ENCODE measurements at places on chromosomes 4 and X. TPM values are rescaled to one million over a fixed set of nuclear protein-coding genes. Genes with fewer than 3 reads are reported as not detected.

DNA sequence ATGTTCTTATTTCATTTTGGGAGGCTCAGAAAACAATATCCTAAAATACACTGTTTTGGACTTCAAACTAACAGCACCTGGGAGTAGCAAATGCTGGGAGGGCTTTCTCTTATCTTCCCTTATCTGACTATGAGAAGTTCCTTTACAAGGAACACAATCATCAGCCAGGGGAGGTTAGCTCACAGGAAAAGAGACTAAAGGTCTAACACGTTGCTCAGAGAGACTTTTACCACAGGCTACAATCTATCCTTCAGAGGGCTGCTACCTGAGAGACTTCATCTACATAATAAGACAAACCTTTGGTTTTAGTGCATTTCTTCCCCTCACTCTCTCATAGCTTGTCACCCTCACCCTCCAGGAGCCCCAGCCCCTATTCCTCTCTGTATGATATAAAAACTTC, 35.8 kb downstream of the MEPE start:
- no peaks in the 10 kb centered on the region for H3K27me3 ChIP-seq
- DNase-seq: no peak
- H3K27ac ChIP-seq: no peak overlapping the region
- H3K4me3 ChIP-seq: no peak overlapping the region
- no peaks in the 10 kb centered on the region for H3K36me3 ChIP-seq
- peaks cover 28% of the 10 kb centered on the region for H3K4me1 ChIP-seq

Gene SPCS3
- 56.2 TPM for total RNA-seq

Gene SPANXA1
- not detected for total RNA-seq

GRCh38 chrX:100685997-100686305, 42.0 kb downstream of the SRPX2 start:
- no peaks in the 10 kb centered on the region for H3K27me3 ChIP-seq
- DNase-seq: no peak
- H3K4me3 ChIP-seq: no peak overlapping the region
- H3K27ac ChIP-seq: no peak overlapping the region
- H3K4me1 ChIP-seq: no peaks in the 10 kb centered on the region

GRCh38 chr4:2226261-2226660, 15.7 kb downstream of the HAUS3 start:
- H3K36me3 ChIP-seq: no peaks in the 10 kb centered on the region
- no peak overlapping the region for H3K4me3 ChIP-seq
- H3K4me1 ChIP-seq: no peaks in the 10 kb centered on the region
- no peaks in the 10 kb centered on the region for H3K27me3 ChIP-seq
- DNase-seq: no peak
- H3K27ac ChIP-seq: no peak overlapping the region

Gene PAGE4
- total RNA-seq: 22.4 TPM

GRCh38 chr4:91089178-91089577, 962.0 kb downstream of the CCSER1 start:
- H3K4me3 ChIP-seq: no peak overlapping the region
- no peaks in the 10 kb centered on the region for H3K4me1 ChIP-seq
- H3K36me3 ChIP-seq: no peaks in the 10 kb centered on the region
- peak overlapping the region; percentile 48 for H3K27ac ChIP-seq
- no peak for DNase-seq
- no peaks in the 10 kb centered on the region for H3K27me3 ChIP-seq

- no peaks in the 10 kb centered on the region for H3K4me1 ChIP-seq
- no peaks in the 10 kb centered on the region for H3K36me3 ChIP-seq
- H3K27me3 ChIP-seq: no peaks in the 10 kb centered on the region
- no peak for DNase-seq
- no peak overlapping the region for H3K4me3 ChIP-seq
These were observed 21.2 kb downstream of the USP53 start for GRCh38 chr4:119233750-119234149.

Gene GAGE2A
- not detected for total RNA-seq

DNA sequence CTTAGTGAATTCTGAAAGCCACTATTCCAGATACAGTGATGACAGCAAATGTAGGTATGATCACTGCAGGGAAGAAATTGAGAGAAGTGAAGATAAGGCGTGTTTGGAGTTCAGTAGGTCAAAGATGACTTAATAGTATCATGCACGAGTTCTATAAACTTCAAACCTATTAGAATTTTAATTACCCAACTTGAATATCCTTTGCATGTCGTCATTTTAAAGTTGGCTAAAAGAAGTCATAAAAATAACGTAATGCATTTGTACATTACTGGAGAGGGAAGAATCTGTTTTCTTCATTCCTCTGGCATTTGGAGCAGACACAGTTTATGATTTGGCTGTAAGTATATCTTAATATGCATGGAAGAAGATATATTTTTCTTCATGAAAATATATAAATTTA, 68.6 kb upstream of the MXRA5 start:
- no peaks in the 10 kb centered on the region for H3K36me3 ChIP-seq
- no peak for DNase-seq
- no peak overlapping the region for H3K4me3 ChIP-seq
- H3K27ac ChIP-seq: no peak overlapping the region
- no peaks in the 10 kb centered on the region for H3K4me1 ChIP-seq
- no peaks in the 10 kb centered on the region for H3K27me3 ChIP-seq

Gene FAAH2
- 7.8 TPM for total RNA-seq

GRCh38 chr4:53752124-53752523, 160.8 kb upstream of the LNX1 start:
- no peaks in the 10 kb centered on the region for H3K27me3 ChIP-seq
- H3K4me1 ChIP-seq: no peaks in the 10 kb centered on the region
- no peak for DNase-seq
- no peak overlapping the region for H3K4me3 ChIP-seq

DNA sequence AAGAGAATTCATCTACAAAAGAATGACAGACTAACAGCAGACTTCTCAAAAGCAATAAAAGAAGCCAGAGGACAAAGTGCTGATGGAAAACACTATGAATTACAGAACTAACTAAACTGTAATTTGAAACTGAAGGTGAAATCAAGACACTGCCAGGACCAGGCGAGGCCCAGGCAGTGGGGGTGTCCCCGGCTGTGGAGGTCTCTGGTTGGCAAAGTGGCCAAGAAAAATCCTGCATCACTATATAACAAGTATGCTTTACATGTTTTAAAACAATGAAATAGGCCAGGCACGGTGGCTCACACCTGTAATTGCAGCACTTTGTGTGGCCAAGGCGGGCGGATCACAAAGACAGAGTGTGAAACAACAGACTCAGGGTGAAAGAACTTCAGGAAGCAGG, 32.9 kb downstream of the CHM start:
- peaks cover 10% of the 10 kb centered on the region for H3K4me1 ChIP-seq
- no peaks in the 10 kb centered on the region for H3K36me3 ChIP-seq
- H3K27ac ChIP-seq: no peak overlapping the region
- H3K27me3 ChIP-seq: no peaks in the 10 kb centered on the region
- no peak overlapping the region for H3K4me3 ChIP-seq

Gene MTMR8
- total RNA-seq: 2.8 TPM

GRCh38 chrX:8960957-8961468, 72.9 kb downstream of the FAM9B start:
- no peak overlapping the region for H3K4me3 ChIP-seq
- H3K36me3 ChIP-seq: no peaks in the 10 kb centered on the region
- H3K4me1 ChIP-seq: peaks cover 5% of the 10 kb centered on the region

- H3K4me1 ChIP-seq: no peaks in the 10 kb centered on the region
- no peaks in the 10 kb centered on the region for H3K36me3 ChIP-seq
- H3K27me3 ChIP-seq: no peaks in the 10 kb centered on the region
- no peak overlapping the region for H3K4me3 ChIP-seq
These were observed 90.0 kb downstream of the MAGEE1 start for GRCh38 chrX:76517544-76517943.

DNA sequence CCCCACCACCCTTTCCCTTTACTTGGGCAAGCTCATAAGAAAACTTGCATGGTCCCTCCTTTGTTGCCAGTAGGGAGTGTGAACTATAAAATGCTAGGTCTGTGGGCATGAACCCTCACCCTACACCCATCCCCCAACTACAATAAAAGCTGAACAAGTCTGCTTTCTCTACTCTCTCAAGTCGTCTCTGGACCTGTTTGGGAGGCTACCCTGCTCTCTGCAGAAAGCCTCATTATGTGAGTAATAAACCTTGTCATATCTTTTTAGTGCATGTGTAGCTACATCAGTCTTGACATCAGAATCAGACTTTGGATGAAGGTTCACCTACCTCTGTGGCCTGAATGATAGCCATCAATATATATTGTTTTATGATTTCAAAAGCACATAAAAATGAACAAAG, 155.4 kb upstream of the FAM241A start:
- H3K27me3 ChIP-seq: no peaks in the 10 kb centered on the region
- no peaks in the 10 kb centered on the region for H3K4me1 ChIP-seq

- peaks cover 24% of the 10 kb centered on the region for H3K4me1 ChIP-seq
- H3K4me3 ChIP-seq: no peak overlapping the region
- no peaks in the 10 kb centered on the region for H3K27me3 ChIP-seq
- H3K27ac ChIP-seq: peak overlapping the region; percentile 13
These were observed 57.5 kb downstream of the ADRA2C start for GRCh38 chr4:3823496-3824341.

- H3K27me3 ChIP-seq: no peaks in the 10 kb centered on the region
- H3K36me3 ChIP-seq: no peaks in the 10 kb centered on the region
- no peak overlapping the region for H3K4me3 ChIP-seq
- no peak for DNase-seq
These were observed 453.9 kb downstream of the GPAT3 start for GRCh38 chr4:83989835-83990234.

DNA sequence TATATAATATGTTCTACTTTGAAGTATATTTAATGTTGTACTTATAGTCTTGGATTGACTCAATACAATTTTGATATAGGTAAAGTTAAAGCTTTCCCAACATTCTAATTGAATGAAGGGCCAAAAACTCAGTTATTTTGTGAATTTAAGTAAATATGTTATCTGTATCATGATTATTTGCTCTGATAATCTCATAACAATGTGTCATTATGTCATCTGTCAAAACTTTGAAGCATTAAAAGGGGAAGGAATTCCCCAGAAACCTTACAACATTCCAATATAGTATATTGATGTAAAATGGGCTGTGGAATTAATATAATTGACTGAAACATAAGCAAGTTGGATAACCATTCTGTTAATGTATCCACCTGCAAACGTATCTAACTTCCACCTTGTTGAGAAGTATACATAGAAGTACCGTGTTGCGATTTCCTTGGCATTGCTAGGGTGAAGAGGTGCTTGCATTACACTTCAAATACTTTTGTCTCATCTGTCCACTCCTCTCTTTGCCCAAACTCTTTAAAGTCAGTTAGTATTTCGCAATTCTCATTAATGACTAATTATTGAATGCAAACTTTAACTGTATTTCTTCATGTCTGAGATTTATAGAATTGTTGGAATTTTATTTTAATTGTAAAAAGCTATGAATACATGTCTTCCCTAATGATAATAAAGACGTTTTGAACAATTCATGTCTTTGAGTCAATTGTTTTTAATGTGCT, 1982.1 kb upstream of the ADGRL3 start:
- H3K4me3 ChIP-seq: no peak overlapping the region
- no peak for DNase-seq
- H3K27ac ChIP-seq: no peak overlapping the region
- H3K4me1 ChIP-seq: no peaks in the 10 kb centered on the region
- no peaks in the 10 kb centered on the region for H3K27me3 ChIP-seq
- H3K36me3 ChIP-seq: no peaks in the 10 kb centered on the region

DNA sequence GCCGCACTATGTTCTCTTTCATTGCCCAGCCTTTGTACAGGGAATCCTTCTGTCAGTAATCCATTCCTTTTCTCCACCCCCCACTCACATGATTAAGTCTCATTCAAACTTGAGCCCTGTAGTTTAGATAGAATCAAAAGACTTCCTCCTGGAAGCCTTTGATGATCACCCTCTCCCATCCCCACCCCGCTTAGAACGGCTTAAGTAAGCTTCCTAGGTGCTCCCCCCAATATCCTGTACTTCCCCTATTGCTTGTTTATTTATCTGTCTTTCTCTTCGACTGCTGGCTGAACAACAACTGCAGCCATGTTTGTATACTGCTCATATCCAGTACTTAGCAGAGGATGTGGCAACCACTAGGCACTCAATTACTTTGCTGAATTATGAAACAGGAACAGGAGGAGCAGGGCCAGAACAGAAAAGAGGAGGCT, 38.5 kb upstream of the GPC3 start:
- H3K27ac ChIP-seq: no peak overlapping the region
- no peak overlapping the region for H3K4me3 ChIP-seq
- DNase-seq: no peak
- H3K27me3 ChIP-seq: no peaks in the 10 kb centered on the region

Gene NDP
- total RNA-seq: 0.37 TPM

- H3K4me1 ChIP-seq: no peaks in the 10 kb centered on the region
- no peak overlapping the region for H3K27ac ChIP-seq
- no peak for DNase-seq
- no peaks in the 10 kb centered on the region for H3K36me3 ChIP-seq
- no peak overlapping the region for H3K4me3 ChIP-seq
These were observed 73.6 kb downstream of the TMEM156 start for GRCh38 chr4:38958453-38959190.

Gene NPY5R
- total RNA-seq: not detected

DNA sequence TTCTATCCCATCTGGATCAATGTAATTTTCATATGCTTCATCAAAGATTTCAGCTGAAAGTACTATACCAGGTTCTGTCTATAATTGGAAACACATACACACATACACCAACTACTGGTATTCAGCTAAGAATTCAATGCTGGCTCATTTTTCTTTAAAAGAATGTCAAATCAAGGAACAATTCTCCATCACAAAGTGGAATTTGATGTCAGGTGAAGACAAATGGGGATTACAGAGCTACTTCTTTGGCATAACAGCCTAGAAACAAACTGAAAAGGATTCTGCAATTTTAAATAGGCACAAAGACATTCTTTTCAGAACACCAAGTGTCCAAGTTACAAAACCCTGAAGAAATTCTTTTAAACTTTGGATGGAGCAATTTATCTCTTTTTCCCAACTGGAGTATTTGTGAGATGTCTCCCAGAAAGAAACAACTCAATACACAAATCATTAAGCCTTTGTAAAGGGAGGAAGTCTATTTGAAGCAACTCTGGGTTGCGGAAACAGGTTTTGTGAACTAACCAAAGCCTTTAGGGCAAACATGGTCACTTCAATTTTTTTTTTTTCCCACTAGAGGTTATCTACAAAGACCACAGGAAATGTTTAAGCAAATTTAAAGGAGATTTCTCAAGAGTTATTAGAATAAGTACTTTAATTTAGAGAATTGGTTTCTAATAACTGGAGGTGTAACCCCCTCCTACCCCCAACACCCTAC, 1.9 kb upstream of the FAM9C start:
- no peak overlapping the region for H3K27ac ChIP-seq
- no peak overlapping the region for H3K4me3 ChIP-seq
- no peaks in the 10 kb centered on the region for H3K36me3 ChIP-seq
- no peaks in the 10 kb centered on the region for H3K27me3 ChIP-seq
- no peak for DNase-seq

DNA sequence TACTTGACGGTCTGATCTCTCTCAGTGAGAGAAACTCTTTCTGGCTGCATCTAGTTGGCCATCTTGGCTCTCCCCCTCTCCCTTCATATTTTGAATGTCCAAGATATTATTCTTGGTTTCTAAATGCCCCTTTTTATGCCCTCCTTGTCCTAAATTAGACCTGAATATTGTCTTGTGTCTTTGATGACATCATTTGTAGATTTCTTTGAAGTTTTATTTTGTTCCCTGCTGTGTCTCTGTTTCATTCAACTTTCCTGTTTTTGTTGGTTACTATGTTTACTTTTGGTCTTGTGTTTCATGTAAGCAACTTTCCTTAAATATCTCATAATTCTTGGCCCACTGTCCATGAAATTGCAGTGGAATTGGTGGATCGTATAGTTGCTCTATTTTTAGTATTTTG, 46.1 kb upstream of the PASD1 start:
- H3K27ac ChIP-seq: no peak overlapping the region
- H3K4me1 ChIP-seq: no peaks in the 10 kb centered on the region
- no peak overlapping the region for H3K4me3 ChIP-seq

GRCh38 chrX:21885568-21885967, 29.8 kb downstream of the YY2 start:
- no peaks in the 10 kb centered on the region for H3K36me3 ChIP-seq
- DNase-seq: no peak
- peaks cover 6% of the 10 kb centered on the region for H3K4me1 ChIP-seq
- no peak overlapping the region for H3K4me3 ChIP-seq

All from Caco-2 (cell line).